Stimulated activated naive CD8-positive, alpha-beta T cell treated with anti-CD3 and anti-CD28 coated beads, Interleukin-15, amount 100 ng/mL, for 72 hours (primary cell): ENCODE measurements at places on chromosomes 1 and 21.

DNA sequence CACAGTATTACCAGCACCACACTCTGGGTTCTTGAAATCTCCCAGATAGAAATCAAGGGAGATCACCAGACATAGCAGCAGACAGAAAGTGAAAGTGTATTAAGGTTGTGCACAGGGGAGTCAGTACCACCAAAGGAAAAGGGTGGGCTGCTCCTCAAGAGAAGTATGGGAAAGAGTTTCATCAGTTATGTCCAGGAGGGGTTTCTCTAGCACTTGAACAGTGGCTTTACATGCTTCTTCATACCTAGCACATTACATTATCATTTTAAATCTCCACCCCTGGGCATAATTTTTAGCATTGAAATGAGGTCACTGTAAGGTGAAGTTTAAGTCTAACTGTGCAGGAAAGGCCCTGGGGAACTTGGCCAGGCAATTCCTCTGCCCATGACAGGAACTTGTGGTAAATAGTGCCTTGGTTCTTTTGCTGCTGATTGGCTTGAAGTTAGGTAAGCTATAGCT is 601.0 kb downstream of the NUF2 start:
- no peak for DNase-seq

- DNase-seq: no peak
Measured at GRCh38 chr1:218620956-218621355, 275.8 kb downstream of the TGFB2 start.

DNA sequence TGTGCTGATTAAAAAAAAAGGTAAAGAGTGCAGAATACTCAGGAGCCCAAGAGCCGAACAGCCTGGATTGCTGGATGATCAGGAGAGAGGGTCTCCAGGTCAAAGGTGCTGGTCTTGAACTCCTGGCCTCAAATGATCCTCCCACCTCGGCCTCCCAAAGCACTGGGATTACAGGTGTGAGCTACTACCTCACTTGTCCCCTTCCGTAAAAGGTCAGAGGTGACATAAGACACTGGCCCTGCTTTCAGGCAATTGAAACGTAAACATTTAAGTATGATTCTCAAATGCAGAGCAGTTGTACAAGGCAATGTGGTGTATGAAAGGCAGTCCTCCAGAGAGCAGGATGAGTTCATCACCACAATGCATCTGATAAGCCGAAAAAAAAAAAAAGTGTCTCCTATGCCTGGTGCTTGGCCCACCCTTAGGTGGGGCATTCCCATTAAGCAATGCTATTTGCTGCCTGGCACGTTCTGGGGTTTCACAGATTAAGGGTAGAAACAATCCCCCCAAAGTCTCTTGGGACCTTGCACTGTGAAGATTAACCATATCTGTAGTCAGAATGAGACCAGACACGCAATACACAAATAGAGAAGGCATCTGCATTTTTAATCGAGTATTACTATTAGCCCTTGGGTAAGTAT is 47.7 kb downstream of the PARP1 start:
- no peak for DNase-seq

- no peak for DNase-seq
Measured at GRCh38 chr1:39954324-39954869, 548 bp upstream of the MFSD2A start.

DNA sequence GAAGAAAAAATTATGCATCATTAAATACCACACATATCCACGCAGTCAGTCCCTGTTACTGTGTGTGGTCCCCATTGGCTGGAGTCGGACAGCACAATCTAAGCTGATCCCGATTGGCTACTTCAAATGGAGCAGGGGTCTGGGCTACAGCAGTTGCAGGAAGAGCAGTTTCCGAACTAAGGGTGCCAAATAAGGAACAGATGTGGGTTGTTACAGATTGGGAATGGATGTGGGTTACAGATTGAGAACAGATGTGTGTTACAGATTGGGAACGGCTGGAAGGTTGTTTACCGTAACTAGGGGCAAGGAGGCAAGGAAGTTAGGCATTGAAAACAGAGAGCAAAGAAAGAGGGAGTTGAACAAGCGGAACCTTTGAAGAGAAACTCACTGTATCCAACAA is 19.9 kb downstream of the OR2L13 start:
- no peak for DNase-seq

DNA sequence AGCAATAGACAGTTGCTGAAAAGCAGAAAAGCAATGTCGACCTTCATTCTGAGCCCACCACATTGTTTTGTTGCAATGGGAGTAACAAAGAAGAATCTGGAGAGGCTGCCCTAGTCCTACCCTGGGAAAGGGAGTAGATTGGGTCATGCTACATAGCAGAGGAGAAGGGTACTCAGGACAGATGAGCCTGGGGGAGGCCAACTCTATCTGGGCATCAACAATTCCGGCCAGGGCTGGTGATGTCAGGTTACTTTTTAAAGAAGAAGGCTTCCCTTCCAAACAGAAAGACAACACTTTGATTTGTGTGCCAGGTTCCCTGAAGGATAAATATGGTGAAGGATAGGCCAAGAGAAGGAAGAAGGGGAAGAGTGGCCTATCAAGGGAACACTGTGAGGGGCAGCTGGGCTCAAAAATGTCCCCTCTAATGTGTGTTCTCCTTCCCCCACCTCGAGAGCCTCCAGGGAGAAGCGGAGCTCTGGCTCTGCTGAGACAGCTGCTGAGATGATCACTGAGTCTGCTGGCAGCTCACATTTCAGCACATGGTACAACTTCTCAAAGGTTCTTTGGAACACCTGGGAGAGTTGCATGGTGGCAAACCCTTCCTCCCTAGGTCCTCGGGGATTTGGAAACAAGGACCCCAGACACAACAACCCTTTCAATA is 3.2 kb upstream of the ADIPOR1 start:
- no peak for DNase-seq

DNA sequence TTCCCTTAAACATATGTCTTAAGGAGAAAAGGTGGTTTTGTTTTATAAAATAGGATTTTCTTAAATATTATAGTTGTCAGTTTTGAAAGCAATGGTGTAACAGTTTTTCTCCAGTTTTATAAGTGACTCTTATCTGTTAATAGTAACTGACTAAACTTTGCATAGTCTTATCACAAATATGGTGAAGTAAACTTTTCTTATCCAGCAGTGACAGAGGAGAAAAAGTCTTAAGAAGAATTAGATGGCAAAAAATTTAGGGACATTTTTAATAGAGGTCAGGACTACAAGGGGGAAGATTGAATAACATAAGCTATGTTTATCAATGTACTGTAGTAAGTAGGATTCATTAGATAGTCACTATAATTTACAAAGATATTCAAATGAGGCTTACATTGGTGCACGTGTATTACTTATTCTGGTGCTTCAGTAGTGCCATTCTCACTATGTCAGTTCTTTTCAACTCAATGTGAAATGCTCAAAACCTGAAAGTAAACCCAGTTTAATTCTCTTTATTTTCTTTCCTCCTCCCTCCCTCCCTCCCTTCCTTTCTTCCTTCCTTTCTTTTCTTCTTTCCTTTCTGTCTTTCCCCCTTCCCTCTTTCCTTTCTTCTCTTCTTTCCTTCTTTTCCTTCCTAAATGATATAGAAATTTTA is 26.1 kb downstream of the F3 start:
- no peak for DNase-seq

- no peak for DNase-seq
Measured at GRCh38 chr1:236952246-236953003, 51.8 kb downstream of the MT1HL1 start.

- no peak for DNase-seq
Measured at GRCh38 chr1:203663821-203664220, 37.2 kb downstream of the ATP2B4 start.

- no peak for DNase-seq
Measured at GRCh38 chr1:41762251-41762650, 156.5 kb downstream of the HIVEP3 start.

DNA sequence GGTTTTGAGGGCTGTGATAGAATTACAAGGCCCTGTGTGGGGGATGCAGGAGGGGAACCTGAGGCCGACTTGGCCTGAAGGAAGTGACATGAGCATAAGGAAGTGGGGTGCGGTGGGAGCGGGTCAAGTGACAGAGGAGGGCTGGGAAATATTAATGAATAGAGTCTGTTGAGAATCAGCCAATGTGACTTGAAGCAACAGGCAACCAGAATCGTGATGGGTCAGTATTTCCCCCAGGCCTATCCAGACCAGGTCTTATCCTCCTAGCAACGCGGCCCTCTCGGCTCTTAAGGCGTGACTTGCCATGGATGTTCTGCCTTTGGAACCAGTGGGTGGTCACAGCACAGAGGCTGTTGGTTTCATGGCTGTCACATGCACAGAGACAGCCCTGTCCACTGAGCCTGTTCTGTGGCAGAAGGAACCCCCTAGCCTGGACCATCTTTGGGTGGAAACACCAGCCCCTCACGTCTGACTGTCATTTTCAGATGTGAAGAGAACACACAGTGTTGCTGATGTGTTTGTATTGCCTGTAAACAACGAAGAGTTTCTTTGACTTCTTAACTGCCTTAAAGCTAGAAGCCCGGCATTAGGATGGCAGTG is 468.8 kb downstream of the CAMTA1 start:
- DNase-seq: no peak

GRCh38 chr1:88150330-88150729 is 533.7 kb upstream of the PKN2 start:
- no peak for DNase-seq
